ENCODE measurements at places on chromosomes 12 and 14. TPM values are rescaled to one million over a fixed set of nuclear protein-coding genes. Genes with fewer than 3 reads are reported as not detected.

Gene MIP
- 0.13 TPM for total RNA-seq

Gene UNC79
- 0.33 TPM for total RNA-seq

Gene CNPY2
- total RNA-seq = 100 TPM

Gene TMEM253
- not detected for total RNA-seq

Gene ACOT6
- total RNA-seq = not detected

Gene SLC5A8
- not detected for total RNA-seq

Gene NFATC4
- 76.4 TPM for total RNA-seq

Gene ASIC1
- 3.5 TPM for total RNA-seq

Measured in smooth muscle cell of the pulmonary artery (primary cell).